Astrocyte of the spinal cord (primary cell): ENCODE measurements at places on chromosomes 7 and 10.
A peak's percentile ranks its signal among the peaks of the same experiment; 100 is the strongest.

DNA sequence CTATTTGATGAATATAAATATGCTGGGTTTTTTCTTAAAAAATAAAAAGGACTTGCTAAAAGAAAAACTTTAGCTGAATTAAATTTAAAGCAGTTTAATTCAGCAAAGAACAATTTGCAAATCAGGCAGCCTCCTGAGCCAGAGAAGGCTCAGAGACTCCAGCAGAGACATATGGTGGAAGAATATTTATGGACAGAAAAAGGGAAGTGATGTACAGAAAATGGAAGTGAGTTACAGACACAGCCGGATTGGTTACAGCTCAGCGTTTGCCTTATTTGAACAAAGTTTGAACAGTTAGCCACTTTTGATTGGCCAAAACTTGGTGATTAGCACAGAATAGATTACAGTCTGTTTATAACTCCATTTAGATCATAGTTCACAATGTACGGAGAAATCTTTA is 110.3 kb downstream of the GAD2 start:
- DNase-seq = no peak

DNA sequence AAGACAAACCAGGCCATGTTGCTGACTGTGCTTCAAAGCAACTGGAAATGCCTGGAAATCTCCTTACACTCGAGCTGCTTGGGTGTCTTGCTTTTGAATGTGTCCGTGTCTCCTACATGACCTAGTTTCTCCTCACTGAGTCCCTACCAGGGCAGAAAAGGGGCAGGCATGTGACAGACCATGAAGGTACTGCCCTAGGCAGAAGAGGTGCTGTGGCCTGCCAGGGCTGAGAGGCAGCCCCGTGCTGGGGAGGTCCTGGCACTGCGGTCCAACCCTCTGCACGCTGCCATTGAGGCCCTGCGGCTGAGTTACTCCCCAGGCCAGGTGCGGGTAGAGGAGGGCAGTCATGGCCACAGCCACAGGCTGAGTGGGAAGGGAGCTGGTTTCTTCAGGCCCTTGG is 159.3 kb downstream of the LYZL1 start:
- no peak for DNase-seq

DNA sequence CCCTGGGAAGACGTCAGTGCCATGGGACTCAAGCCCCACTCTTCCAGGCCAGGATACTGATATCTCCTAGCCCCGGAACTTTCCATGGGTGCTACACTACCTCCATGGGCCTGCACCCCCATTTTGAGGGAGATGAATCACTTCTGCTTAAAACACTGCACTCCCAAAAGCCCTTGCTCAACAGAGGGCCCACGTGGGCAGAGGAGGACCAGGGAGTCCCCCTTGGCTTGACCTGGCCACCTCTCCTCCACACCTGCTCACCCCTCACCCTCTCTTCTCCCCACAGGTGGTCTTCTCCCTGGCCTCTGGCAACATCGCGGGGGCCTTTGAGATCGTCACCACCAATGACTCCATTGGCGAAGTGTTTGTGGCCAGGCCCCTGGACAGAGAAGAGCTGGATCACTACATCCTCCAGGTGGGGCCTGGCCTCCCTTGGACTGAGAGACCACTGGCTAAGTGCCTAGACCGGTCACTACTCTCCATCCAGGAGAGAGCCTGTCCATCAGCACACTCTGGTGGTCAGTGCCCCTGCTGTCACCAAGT is 19.9 kb upstream of the C10orf105 start:
- DNase-seq = no peak

DNA sequence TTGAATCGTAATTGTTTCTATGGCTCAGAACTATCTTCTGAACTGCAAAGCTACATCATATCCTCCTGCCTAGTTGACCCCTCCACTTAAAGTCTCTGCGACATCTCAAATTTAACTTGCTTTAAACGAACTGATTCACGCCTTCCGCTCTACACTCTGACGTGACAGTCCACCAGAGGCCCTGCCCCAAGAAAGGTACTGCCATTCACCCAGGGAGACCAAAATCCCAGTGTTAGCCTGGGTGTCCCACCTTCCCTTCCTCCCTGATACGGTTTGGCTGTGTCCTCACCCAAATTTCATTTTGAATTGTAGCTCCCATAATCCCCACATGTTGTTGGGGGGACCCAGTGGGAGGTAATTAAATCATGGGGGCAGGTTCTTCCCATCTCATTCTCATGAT is 90.8 kb downstream of the CPXM2 start:
- DNase-seq = no peak

GRCh38 chr7:22074897-22075296 is 129.2 kb upstream of the CDCA7L start:
- no peak for DNase-seq

- DNase-seq = no peak
These were observed 4.4 kb downstream of the UBE2H start for GRCh38 chr7:129948338-129948737.

DNA sequence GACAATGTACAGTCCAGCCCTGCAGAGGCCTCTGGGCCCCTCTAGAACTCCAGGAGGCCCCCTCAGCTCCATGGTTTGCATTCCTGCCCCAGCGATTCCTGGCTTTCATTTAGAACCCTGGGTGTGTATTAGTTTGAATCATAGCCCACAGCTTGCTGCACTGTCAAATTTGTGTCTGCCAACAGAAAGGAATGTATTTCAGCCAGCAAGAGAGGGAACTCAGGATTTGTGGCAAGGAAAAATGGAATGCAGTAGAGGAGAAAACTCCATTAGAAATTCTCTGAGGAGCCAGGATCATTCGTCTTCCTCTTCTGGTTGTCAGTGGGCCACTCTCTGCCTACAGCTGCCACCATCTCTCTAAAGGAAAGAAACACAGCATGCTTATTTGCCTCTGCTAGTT is 27.9 kb upstream of the WDR11 start:
- DNase-seq = no peak

GRCh38 chr10:35565602-35566081 is 39.5 kb upstream of the GJD4 start:
- peak; percentile 64 for DNase-seq

DNA sequence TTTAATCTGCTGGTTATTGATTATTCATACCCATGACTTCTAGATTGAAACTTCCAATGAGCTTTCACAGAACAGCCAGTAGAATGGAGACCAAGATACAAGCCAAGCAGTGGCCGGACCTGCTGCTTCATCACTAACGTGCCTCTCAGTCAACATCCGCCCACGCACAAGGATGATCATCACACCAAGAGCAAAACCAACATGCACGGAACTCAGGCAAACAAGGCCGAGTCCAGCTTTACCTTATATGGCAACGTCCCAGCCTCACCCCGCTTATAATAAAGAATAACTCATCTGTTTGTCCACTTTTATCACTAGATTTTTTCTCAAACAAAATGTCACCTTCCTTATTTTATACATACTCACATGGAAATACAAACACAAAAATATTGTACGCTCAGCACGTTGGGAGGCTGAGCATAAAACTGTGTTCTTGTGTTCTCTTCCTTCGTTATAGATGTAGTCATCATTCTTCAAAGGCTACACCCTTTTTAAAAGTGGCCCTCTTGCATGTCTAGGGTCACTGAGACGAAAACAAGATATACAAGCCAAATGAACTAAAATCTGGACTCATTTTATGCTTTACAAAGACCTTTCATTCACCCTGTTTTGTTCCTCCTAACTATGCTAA is 122.7 kb downstream of the SFMBT2 start:
- no peak for DNase-seq

GRCh38 chr7:20597339-20597738 is 18.1 kb upstream of the ABCB5 start:
- no peak for DNase-seq

- DNase-seq = peak; percentile 65
These were observed 40.5 kb downstream of the PRSS2 start for GRCh38 chr7:142811154-142811737.

DNA sequence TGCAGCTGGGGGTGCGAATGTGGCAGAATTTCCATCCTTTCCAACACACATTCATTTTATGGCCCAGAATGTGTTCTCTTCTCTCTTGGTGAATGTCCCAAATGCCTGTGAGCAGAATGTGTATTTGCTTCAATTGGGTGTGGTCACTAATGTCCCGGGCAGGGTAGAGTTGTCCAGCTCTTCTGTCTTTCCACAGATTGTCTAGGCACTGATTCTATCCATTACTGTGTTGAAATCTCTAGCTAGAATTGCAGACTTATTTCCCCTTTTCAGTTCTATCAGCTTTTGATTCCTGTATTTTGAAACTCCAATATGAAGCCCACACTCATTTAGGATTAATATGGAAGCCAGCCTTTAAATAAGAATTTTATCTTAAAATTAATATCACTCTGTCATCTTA is 14.0 kb upstream of the AKR1E2 start:
- no peak for DNase-seq
